ENCODE measurements at places on chromosomes 12 and 14. TPM values are rescaled to one million over a fixed set of nuclear protein-coding genes. Genes with fewer than 3 reads are reported as not detected.

OVCH1 gene
- total RNA-seq: not detected

TMPRSS12 gene
- total RNA-seq: not detected

CCDC196 gene
- not detected for total RNA-seq

FKBP11 gene
- 9.4 TPM for total RNA-seq

TTC9 gene
- total RNA-seq: 2.0 TPM

SLC4A8 gene
- 4.9 TPM for total RNA-seq

OR11H12 gene
- not detected for total RNA-seq

DNAJC22 gene
- 0.49 TPM for total RNA-seq

CMA1 gene
- not detected for total RNA-seq

DTX3 gene
- 59.0 TPM for total RNA-seq

TDRD9 gene
- total RNA-seq: not detected

HOXC5 gene
- not detected for total RNA-seq

DDX51 gene
- 15.6 TPM for total RNA-seq

GALNT8 gene
- total RNA-seq: 8.1 TPM

CPNE6 gene
- total RNA-seq: 0.12 TPM

KLRC1 gene
- total RNA-seq: not detected

PRH2 gene
- not detected for total RNA-seq

GLIPR1L1 gene
- not detected for total RNA-seq

ART4 gene
- total RNA-seq: not detected

MANSC4 gene
- not detected for total RNA-seq

TMEM132D gene
- not detected for total RNA-seq

CBX5 gene
- 72.7 TPM for total RNA-seq

MSRB3 gene
- 44.0 TPM for total RNA-seq

DBX2 gene
- total RNA-seq: not detected

RNASE7 gene
- not detected for total RNA-seq

CD163L1 gene
- 0.18 TPM for total RNA-seq

FAM216A gene
- total RNA-seq: 41.8 TPM

PABPN1 gene
- 184 TPM for total RNA-seq

RASSF9 gene
- 0.54 TPM for total RNA-seq

SDSL gene
- total RNA-seq: 4.5 TPM

HCAR2 gene
- not detected for total RNA-seq

PLA2G1B gene
- not detected for total RNA-seq

IRAK3 gene
- total RNA-seq: 0.27 TPM

NELL2 gene
- total RNA-seq: 7.9 TPM

INHBC gene
- 0.21 TPM for total RNA-seq

RAPGEF3 gene
- 8.8 TPM for total RNA-seq

OTX2 gene
- total RNA-seq: 3.3 TPM

UNC79 gene
- 1.7 TPM for total RNA-seq

DCAF11 gene
- 317 TPM for total RNA-seq

PRB2 gene
- total RNA-seq: not detected

NRXN3 gene
- 0.69 TPM for total RNA-seq

VRTN gene
- total RNA-seq: 0.39 TPM

GPRC5A gene
- 1.5 TPM for total RNA-seq

SLC24A4 gene
- total RNA-seq: not detected

CCDC198 gene
- not detected for total RNA-seq

ZNF385A gene
- 20.0 TPM for total RNA-seq

FITM1 gene
- total RNA-seq: 136 TPM

PSMB11 gene
- 0.12 TPM for total RNA-seq

PIWIL1 gene
- total RNA-seq: not detected

Data from cardiac muscle cell (in vitro differentiated cells and primary cell).